ENCODE measurements at places on chromosomes 4 and X.

GRCh38 chr4:185638548-185639301 lies 103.4 kb upstream of the PDLIM3 start:
- no peak for DNase-seq

DNA sequence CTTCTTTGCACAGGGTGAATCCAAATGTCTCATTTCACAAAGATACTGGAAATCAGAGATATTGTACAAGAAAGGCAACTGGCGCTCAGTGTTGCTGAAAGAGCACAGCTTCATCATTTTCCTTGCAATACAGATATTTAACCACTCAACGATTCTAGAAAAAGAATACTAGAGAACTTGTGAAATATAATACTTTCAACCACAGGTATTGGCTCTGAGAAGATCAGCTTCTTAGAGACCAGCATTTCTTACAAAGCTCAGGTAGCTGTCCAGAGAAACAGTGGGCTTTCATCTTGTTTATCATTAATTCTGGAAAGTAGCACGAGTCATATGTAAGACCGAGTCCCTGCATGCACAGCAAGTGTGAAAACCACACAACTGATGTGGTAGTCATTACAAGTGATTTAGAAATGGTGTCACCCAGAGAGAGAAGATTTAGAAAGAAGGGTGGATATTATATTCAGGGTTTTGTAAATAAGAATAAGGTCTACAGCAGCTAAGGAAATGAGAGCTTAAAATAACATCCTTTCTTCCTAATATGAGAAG lies 7.8 kb upstream of the PPARGC1A start:
- no peak for DNase-seq

DNA sequence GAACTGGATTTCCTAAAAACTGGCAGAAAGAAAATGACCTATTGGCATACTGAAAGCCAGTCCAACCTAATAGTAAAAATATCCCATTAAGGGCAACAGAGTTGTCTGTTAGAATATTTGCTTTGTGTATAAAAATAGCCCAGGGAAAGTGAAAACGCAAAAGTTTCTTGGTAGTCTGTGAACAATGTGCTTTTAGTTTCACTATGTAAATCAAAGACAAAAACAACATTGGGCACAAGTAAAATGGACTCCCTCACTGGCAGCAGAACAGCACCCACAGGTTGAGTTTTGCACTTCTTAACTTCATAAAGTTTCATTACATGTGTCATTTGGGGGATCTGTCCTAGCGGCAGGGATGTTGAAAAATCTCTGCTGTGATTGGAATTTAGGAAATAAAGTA lies 4.3 kb upstream of the FGG start:
- DNase-seq, result no peak

- no peak for DNase-seq
These were observed 62.7 kb downstream of the SLC9A6 start for GRCh38 chrX:136047969-136048368.

- no peak for DNase-seq
These were observed 27.5 kb downstream of the HUWE1 start for GRCh38 chrX:53659039-53659438.

- DNase-seq, result no peak
These were observed 519.1 kb downstream of the IQCM start for GRCh38 chr4:149296503-149296902.

DNA sequence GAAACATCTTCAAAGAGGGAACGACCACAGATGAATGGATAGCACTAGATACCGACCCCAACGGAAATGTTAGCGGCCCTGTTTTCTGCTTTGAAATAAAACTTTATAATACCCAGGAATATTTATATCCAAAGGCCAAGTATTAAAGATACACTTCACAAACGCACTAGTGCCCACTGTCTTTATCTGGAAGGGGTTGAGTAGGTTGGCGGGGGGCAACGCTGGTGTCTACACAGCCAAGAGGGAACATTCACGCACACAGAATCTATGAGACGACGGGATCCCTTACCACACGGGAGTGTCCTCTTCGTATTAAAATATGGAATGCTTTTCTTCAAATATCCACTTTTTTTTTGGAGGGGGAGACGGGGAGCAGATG lies 3.3 kb downstream of the HAND2 start:
- no peak for DNase-seq

DNA sequence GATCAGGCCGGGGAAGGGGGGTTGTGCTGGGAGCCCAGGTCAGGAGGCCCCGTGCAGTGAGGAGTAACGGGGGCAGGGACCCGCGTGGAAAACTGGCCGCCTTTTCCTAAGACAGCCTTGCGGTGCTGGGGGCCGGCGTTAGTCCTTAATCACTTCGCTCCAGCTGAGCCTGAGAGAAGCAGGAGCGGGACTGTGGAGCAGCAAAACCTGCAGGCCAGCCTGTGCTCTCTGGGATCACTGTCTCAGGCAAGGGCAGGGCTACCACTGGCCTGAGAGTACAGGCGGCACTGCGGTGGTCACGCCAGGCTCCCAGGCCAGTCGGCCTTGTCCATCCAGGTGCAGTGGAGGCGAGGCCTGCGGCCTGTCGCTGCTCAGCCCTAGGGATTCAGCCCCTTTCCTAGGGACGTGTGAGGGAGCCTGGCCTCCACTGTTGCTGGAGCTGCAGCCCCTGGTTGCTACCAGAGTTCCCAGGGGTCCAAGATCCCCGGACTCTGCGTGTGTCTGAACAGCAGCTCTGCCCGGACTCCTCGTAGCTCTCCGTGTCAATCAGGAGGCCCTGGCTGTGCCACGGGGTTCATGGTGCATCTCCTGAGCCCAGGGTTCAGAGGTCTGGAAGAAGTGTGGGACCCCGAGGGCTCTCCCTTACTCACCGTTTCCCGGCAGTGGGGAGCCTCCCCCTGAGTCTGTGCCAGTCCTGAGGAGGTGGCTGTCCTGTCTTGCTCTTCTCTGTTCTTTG lies 2141.7 kb upstream of the TENM3 start:
- no peak for DNase-seq

GRCh38 chr4:182923366-182923765 lies 6.2 kb upstream of the DCTD start:
- DNase-seq, result no peak

DNA sequence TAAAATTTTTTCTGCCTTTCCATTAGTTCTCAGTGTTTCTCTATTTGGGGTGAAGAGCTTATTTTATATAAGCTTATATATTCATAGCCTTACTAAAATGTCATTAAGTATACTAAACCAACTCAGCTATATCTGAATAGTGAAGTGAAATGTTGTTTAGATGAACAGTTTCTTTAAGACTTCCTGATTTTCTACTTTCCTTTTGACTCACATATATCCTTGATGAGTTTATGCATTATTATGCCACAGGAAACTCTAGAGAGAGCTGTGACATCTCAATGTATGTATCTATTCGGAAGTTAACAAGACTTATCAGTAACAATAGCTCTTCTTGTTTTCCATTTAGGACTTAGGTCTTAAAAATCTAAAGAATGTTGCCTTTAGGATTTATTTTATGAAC lies 1491.8 kb upstream of the IGFBP7 start:
- no peak for DNase-seq

DNA sequence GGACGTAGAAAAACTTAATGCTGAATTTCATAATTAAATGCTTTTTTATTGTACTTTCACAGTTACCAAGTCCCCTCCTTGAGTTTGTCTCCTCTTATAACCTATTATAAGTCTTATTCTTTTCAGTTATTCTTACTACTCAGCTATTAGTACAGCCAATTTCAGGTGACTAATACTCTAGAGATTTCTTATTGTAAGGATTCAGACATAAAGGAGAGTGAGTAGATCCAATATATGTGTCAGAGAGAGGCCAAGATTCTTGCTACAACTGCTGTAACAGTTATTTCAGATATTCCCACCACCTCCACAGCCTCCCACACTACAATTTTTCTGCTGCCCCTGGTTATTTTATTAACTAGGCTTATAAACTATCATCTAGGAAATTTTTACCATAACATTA lies 274.5 kb downstream of the GPAT3 start:
- DNase-seq, result peak; percentile 33

DNA sequence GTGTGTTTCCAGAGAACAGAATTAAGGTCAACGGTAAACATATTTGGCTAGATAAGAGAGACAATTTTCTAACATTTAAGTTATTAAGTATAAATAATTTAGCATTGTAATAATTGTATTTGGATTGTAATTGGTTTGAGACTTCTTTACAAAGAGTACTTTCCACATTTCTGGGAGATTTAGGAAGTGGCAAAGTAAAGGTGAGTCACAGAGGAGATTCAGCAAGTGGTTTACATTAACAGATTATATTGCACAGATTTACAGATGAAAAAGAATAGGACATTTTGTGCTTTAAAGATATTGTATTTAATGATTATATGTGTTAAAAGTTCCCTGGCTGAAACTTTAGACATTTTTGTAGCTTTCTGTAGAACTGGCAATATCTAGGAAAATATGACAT lies 584.4 kb upstream of the AADAT start:
- peak; percentile 14 for DNase-seq

DNA sequence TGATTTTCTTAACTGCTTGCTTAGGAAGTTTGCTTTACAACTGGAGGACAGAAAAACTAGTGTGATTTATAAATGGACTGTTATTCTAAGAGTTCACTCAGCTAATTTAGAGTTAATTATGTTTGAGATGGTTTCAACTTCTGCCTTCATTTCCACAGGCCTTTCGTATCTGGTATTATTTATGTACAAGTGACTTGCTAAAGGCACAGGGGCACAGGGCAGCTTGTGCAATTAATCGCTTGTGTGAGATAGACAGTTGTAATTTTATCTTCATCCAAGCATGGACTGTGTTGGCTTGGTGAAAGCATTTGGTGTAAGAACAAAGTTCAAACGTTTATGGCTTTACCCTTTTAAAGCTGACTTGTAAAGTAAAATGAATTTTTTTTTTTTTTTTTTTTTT lies 38.3 kb downstream of the GPAT3 start:
- DNase-seq, result no peak

GRCh38 chr4:16136827-16137226 lies 53.0 kb upstream of the PROM1 start:
- no peak for DNase-seq

GRCh38 chrX:97527725-97528124 lies 644.0 kb downstream of the RPA4 start:
- DNase-seq, result no peak

DNA sequence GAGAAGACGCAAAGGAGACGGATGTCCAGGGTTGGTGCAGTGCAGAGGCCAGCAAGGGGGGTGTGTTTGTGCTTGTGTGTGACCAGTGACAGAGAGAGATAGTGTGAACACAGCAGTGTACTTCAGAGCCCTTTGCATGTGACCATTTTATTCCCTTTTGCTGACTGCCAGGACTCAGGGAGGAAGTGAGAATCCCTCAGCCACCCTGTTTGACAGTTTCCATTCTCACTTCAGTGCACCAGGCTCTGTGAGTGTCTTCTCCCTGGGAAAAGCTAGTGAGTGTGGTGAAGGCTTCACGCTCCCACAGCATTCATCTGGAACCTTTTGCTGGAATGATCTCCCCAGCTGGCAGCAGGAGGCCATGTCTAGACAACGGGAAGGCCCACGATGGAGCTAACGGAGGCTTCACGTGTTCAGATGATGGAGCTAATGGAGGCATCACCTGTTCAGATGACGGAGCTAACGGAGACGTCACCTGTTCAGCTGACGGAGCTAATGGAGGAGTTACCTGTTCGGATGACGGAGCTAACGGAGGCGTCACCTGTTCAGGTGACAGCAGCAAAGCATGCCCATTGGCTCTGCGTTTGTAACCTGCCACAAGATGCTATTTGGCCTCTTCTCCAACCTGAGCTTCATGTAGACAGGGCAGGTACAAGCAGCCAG lies 195.4 kb downstream of the AFAP1 start:
- DNase-seq, result no peak

GRCh38 chr4:71784569-71785197 lies 804 bp upstream of the GC start:
- DNase-seq, result no peak

- DNase-seq, result no peak
These were observed 108.7 kb upstream of the PAK3 start for GRCh38 chrX:110987292-110987691.

GRCh38 chr4:82891707-82892466 lies 934 bp upstream of the SEC31A start:
- DNase-seq, result peak; percentile 9

DNA sequence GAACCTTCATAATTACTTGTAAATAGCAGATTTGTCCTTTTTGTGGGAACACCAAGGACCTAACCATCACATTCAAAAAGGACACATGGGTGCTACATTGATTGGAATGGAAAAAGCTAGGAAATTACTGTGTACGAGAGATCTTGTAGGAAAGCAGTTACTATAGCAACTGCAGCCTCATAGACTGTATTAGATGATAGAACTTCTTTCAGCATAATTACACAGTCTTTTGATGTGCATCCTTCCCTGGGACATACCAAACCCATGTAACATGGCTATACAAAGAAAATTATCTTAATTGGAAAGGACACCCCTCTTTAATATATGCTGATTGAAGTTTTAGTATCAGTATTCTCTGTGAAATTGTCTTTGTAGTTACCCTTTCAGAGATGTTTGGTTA lies 130.7 kb upstream of the CTSO start:
- no peak for DNase-seq

- DNase-seq, result peak; percentile 8
These were observed 32.0 kb downstream of the ATXN3L start for GRCh38 chrX:13287816-13288215.

DNA sequence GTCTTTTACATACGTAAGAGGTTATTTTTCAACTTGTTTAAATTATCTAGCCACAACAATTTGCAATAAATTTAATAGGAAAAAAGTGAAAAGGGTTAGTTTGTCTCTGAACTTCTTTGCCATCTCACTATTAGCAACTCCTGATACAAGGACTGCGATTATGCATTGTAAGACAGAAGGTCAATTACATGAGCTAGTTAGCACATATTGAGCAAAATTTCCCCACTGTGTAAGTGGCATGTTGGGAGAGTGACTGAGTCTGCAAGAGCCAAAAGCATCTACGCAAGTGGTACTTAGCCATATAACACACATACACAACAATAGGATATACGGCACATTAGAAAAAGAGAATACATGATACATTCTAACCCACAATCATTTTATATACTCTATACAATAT lies 927.2 kb downstream of the STPG2 start:
- no peak for DNase-seq

GRCh38 chr4:53956454-53956853 lies 108.0 kb downstream of the CHIC2 start:
- DNase-seq, result no peak

GRCh38 chr4:53608242-53608641 lies 17.0 kb upstream of the LNX1 start:
- no peak for DNase-seq

GRCh38 chr4:109592367-109592766 lies 32.3 kb downstream of the MCUB start:
- no peak for DNase-seq

- no peak for DNase-seq
These were observed 3.6 kb downstream of the PCDH18 start for GRCh38 chr4:137528673-137529072.

- no peak for DNase-seq
These were observed 7.6 kb downstream of the SORCS2 start for GRCh38 chr4:7199771-7200441.

GRCh38 chr4:48720459-48720858 lies 59.6 kb downstream of the FRYL start:
- no peak for DNase-seq

DNA sequence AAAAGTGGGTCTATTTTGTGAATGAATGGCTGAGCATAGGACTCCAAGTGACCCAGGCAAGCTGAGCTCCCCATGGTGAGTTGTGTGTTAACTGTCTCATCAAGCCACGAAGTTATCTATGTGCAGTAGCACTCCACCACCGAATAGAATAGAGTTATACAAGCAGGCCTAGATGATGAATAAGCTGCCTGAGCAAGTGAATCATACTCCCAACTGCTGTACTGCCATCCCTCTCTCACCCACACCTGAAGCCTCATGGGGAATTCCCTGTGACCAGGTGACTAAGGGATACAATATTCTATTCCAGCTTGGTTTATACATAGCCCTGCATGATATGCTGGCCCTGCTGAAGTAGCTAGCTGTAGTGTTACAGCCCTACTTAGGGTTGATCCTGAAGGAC lies 38.7 kb downstream of the KDM5C start:
- DNase-seq, result peak; percentile 91
